ENCODE measurements at places on chromosomes 2 and 18.

DNA sequence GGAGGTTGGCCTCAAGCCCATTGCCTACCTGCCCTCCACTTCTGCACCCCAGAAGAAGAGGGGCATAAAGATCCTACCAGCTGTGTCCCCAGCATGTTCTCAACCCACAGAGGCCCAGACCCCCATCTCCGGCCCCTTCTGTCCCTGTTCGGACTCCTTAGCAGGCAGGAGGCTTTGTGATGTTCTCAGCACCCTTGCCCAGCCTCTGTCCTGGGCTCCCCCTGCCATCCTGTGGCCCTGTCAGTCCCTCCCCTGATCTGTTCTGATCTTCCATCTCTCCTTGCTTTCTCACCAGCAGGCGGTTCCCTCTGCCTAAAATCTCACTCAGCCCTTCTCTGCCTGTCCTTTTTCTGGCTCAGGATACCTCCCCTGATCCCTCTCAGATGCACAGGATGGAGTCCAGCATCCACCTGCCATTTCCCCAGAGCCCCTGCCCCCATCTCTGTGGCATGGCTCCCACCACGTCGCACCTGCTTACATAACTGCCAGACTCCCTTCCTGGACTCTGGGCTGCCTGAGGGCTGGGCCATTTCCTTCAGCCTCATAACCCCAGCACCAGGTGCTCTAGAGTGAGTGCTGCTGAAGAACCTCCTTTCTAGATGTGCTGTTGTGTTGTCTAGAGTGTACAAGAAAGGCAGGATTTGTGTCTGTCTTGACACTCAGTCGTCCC lies 134.0 kb downstream of the CTIF start:
- DNase-seq: no peak

DNA sequence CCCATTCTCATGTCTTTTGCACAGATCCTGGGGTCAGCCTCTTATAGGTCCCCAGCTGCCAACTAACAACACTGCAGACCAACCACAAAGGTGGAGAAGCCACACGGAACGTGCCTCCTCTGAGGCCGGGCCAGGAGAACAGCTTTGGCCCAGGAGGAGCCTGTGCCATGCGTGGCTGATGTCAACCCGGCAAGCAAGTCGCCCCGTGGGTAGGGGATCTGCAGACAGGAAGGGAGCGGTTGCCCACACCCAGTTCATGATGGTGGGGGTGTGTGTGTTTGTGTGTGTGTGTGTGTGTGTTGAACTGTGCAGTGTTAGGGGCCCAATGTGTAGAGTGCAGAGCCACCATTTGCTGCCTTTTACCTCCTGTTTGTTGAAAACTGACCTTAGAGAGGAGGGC lies 2.4 kb upstream of the CLEC4F start:
- no peak for DNase-seq

DNA sequence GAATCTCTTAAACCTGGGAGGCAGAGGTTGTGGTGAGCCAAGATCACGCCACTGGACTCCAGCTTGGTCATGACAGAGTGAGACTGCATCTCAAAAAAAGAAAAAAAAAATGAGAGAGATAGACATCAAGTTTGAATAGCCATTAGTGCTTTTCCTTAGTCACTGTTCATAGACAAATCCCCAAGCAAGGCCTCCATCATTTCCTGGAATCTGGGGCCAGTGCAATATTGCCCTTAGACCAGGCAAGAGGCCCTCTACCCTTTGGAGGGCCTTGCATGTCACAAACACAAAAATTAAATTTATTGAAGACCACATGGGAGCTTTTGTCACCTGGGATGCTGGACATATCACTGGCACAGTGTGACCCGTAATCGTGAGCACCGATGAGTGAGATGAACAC lies 141.5 kb downstream of the B3GNT2 start:
- no peak for DNase-seq

GRCh38 chr18:63890950-63891304 lies 3.4 kb downstream of the SERPINB2 start:
- no peak for DNase-seq

GRCh38 chr2:68127358-68128242 lies 30.1 kb upstream of the PNO1 start:
- no peak for DNase-seq

GRCh38 chr2:27776097-27776496 lies 4.6 kb downstream of the MRPL33 start:
- DNase-seq: no peak

DNA sequence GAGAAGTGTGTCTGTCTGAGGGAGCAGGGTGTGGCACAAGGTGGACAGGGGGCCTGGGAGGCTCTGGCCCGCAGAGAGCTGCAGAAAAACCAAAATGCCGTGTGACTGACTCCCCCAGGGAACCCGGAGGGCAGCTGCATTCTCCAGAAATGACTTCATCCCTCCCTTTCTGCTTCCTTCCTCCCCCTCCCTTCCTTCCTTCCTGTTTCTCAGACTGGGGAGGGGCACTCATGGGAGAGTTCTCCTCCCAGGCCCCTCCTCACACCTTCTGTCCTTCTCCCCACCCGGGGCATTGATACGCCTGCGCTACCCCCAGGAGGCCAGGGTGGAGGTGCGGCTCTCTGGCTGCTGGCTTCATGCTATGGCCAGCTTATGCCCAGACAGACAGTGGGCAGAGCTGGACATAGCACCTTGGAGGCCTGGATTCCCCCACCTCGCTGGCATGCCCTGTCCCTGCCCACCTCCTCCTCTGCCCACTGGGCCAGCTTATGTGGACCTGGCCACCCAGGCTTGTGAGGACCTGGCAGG lies 8.2 kb upstream of the GPR17 start:
- DNase-seq: no peak

DNA sequence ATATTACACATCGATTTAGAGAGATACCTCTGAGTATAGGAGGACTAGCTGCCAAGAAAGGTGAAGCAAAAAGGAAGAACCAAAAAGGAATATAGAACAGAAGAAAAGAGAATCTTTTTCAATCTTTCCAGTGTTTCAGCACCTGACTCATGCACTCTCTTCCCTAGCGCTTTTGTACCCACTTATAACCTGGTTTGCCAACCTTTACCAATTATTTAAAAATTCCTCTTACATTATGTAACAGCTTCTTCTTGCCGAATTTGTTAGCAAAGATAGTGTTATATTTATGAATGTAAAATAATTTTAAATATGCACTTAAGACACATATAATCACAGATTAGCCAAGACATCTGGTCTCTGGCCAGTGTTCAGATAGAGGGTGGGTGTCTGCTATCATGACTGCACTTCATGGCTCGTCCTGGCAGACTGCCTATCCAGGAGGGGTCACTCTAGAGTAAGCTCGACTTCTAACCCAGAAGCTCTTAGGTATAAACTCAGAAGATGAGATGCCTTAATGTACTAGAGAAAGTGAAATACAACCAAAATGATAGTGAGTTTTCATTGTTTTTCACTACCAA lies 122.9 kb downstream of the ATAD2B start:
- no peak for DNase-seq

DNA sequence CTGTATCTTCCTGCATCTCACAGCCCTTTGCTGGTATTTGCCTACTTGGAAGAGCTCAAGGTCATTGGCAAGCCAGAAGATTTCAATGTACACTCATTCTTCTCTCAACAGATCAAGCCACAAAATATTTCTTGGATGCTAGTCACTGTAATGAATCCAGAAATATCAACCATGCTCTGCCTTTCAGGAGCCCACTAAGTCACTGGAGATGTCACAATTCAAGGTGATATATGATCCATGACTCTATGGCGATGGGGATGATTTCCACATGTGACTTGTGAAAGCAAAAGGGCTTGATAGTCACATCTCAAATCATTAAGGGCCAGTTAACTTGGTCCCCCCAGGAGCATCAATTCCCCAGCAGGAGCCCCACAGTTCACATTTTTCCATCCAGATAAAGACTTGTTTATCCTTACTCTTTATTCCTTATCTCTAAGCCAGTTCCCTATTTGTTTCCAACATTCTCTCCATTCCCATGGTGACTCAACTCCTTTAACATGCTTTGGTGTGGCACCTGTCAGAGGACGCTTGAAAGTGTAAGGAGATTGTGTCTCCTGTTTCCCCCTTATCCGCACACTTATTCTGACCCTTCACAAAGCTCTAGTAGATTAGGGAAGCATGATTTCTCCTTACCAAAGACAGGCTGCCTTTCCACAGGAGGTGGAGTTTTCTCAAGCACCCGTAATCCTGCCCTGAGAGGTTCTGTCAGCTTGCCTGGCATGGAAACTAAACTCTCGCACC lies 15.8 kb downstream of the PKDCC start:
- DNase-seq: no peak

DNA sequence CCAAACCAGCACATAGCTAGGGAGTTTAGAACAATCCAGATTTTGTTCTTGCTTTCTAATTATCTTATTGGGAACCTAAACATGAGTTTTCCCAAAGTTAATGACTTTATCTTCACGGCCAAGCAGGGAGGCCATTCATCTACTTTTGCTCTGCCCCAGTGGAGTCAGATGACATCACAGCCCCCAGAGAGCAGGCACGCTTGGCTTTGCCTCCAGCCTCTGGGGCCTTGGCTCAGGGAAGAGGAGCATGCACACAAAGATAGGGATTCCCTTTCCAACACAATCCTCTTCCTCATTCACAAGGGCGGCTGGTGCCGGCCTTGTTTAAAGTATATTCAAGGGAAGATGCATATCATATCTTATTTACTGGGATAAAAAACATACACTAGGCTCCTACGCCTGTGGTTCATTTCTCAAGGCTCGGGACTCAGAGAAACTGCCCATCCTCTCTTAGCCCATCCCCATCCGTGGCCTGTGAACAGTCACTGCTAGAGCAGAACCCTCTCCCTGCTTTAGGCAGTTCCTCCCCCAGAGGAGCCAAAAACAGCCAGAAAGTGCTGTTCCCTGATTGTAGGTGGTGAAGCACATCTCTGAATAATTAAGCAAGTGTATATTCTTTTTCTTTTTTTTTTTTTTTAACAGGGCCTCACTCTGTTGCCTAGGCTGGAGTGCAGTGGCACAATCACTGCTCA lies 21.2 kb downstream of the TGFA start:
- DNase-seq: no peak

DNA sequence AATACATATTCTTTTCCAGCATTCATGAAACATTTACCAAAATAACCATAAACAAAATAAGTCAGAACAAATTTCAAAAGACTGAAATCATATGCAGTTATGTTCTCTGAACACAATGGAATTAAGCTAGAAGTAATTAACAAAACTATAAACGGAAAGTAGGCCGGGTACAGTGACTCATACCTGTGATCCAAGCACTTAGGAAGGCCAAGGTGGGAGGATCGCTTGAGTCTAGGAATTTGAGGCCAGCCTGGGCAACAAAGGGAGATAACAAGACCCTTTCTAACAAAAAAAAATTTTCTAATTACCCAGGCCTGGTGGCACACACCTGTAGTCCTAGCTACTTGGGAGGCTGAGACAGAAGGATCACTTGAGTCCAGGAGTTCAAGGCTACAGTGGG lies 14.9 kb downstream of the ATAD2B start:
- DNase-seq: no peak

DNA sequence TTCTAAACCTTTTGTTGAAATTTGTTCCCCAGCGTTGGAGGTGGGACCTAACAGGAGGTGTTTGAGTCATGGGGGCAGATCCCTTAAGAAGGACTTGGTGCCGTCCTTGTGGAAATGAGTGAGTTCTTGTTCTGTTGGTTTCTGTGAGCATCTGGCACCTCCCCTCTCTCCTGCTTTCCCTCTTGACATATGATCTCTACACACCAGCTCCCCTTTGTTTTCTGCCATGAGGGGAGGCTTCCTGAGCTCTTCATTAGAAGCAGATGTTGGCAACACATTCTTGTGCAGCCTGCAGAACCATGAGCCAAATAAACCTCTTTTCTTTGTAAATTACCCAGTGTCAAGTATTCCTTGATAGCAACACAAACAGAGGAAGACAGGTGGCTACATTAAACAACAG lies 23.8 kb downstream of the NABP1 start:
- no peak for DNase-seq

DNA sequence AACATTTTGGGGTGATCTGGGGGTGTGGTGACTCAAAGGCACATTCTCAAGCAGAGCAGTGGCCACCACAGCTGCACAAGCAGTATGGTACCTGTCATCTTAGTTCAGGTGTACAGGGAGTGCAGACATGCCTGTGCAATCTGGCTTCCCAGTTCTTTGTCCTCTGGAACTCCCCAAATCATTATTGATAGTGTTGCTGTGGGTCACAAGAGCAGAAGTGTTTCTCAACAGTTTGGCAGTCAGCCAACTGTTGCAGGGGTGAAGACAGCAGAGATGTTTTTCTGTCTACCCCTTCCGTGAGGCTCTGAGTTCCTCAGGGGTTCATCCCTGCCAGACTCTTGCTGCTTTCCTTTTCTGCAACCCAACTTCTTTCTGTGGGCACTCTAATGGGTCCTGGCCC lies 206.5 kb upstream of the ZSWIM2 start:
- DNase-seq: no peak

- no peak for DNase-seq
These were observed 1.9 kb upstream of the ESPNL start for GRCh38 chr2:238097988-238098871.

GRCh38 chr2:177056481-177056929 lies 156.1 kb upstream of the HNRNPA3 start:
- no peak for DNase-seq

GRCh38 chr2:106189325-106189724 lies 4.8 kb downstream of the UXS1 start:
- no peak for DNase-seq

- DNase-seq: peak; percentile 59
These were observed 136.9 kb upstream of the CAB39 start for GRCh38 chr2:230575642-230576324.

GRCh38 chr2:230742781-230743180 lies 30.1 kb downstream of the CAB39 start:
- no peak for DNase-seq

DNA sequence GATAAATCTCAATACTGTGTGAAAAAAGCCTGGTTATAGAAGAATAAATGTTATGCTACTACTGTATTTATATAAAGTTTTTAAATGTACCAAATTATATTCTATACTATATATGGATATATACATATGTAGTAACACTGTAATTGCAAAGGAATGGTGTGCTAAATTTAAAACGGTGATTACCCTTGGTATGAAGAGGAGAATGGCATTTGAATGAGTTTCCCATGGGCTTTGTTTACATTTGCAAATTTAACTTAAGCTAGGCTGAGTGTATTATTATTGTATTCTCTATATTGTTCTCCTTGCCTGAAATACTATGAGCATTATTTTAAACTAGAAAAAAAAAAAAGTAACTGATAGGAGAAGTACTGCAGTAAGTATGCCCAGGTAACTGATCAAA lies 4.7 kb upstream of the SP3 start:
- no peak for DNase-seq

GRCh38 chr2:188623995-188624643 lies 332.4 kb downstream of the GULP1 start:
- DNase-seq: no peak

GRCh38 chr2:46001290-46001689 lies 295.9 kb upstream of the EPAS1 start:
- no peak for DNase-seq

Data from activated gamma-delta T cell treated with Interleukin-2 at 50 U/mL for 16 hours (primary cell).